ENCODE measurements at places on chromosomes 3 and 15.

GRCh38 chr3:112002096-112002971 is 3.6 kb downstream of the TAGLN3 start:
- ATAC-seq, result no peak

DNA sequence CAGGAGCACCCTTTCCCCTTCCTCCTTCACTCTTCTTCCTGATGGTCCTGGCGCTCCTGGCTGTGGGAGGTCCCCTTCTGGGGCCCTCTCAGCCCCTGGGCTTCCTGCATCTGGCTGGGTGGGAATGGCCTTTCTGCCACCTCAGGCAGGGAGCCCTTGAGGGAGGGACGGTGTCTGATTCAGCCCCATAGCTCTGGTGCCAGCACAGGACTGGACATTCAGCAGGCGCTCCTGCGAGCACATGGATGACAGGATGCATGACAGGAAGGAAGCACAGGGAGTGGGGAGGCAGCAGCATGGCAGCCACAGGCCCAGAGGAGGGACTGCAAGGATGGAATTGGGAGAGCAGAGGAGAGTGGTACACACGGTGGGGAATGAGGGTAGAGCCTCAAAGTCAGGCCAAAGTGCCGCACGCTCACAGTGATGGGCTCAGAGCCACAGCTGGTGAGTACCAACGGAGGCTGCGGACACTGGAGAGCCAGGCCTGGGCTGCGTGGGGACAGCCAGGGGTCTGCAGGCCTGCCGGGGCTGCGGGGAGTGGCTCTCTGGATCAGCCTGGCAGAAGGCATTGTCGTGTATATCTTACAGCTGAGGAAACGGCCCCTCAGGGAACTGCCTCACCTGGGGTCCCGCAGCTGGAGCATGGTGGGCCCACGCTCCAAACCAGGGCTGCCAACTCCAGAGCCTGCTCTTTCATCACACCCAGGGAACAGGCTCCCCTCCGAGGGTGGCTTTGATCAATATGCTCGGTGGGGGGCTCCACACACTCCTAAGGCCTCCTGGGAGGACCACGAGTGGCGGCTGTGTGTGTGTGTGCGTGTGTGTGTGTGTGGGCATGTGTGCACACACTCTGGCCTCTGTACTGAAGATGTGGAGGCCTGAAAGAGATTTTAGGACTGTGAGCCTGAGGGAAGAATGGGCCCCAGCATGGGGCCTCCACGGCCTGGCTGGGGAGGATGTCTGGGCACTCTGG is 51.4 kb upstream of the CTSH start:
- ATAC-seq, result no peak

DNA sequence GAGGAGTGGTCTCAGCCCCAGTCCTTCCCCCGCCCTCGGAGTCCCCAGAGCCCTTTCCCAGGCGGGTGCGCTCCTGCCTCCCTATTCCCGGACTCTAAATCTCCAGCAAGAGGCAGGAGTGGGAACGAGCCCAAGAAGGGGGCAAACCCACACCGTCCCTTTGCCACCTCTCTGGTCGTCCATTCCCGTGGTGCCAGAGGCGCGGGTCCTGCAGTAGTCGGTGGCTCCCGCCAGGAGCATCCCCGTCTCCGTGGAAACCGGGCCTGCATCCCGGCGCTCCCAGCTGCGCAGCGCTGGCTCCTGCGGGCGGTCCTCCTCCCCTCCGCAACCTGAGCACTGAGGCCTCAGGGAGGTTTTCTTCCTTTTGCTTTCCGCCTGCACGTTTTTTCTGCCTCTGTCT is 44.8 kb downstream of the LHFPL4 start:
- ATAC-seq, result no peak

GRCh38 chr3:38707730-38708129 is 58.2 kb upstream of the SCN5A start:
- peak; percentile 34 for ATAC-seq

DNA sequence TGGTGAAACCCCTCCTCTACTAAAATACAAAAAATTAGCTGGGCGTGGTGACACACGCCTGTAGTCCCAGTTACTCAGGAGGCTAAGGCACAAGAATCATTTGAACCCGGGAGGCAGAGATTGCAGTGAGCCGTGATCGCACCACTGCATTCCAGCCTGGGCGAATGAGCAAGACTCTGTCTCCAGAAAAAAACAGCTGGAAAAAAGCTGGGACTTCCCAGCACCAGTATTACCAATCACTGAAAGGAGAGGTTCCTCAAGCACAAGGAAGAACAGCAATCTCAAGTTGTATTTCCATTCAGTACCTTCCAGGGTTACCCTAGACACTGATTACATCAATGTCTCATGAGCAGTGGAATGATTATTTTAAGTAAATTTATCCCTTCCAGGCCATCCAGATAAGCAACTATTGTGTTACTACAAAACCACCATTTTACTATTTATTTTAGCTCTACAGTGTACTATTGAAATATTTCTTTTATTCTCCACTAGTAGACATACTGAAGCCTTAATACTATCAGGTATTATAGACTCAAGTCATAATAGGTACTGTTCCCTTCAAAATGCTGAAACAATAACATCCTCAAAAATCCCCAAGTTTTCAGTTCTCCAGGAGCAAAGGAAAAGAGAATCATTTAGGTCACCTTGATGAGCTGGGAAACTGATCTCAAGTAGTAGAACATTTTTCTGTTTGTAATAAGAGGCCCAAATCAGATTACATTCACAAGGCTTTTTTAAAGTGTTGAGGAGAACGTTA is 54.8 kb upstream of the VGLL4 start:
- ATAC-seq, result no peak

GRCh38 chr15:42147431-42147735 is 9.1 kb downstream of the PLA2G4F start:
- no peak for ATAC-seq

- ATAC-seq, result no peak
Measured at GRCh38 chr3:57382933-57383332, 90.4 kb upstream of the ASB14 start.

DNA sequence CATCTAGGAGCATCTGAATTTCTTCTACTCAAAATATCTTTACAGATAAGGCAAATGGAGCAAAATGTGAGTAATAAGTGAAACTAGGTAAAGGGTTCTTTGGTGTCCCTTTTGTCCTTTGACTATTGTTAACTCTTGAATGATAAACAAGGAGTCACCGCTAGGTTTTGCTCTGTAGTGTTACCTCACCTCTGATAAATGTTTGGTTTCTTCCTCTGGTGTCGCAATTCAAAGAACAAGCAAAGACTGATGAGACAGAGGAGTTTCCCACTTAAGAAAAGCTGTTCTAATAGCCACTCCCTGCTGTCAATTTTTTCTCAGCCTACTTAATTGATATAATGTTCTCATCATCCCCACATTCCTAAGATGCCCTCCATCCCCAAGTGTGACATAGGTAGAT is 925.9 kb downstream of the IGSF11 start:
- ATAC-seq, result no peak

DNA sequence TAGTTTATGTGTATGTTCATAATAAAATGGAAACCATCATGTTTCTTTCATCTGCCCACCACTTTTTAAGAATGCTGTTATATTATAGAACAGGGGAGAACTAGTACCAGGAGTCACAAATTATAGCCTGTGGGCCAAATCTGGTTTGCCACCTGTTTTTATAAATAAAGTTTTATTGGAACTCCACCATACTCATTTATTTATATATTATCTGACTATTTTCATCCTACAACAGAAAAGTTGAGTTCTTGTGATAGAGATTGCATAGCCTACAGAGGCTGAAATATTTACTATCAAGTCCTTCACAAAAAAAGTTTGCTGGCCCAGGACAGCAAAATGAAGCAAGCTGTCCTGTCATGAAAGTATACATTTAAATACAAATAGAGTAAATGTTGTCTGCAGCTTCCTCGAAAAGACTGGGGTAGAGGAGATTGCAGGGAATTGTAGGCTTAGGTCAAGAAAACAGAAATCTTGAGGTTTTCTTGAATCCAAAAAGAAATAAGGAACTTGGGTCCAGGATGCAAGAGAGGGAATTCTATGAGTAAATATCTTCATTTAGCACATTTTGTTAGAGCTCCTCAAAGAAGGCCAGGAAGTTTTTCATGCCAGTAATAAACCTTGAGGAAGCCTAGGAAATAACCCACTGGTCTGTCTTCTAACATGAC is 41.1 kb downstream of the FILIP1L start:
- ATAC-seq, result no peak

DNA sequence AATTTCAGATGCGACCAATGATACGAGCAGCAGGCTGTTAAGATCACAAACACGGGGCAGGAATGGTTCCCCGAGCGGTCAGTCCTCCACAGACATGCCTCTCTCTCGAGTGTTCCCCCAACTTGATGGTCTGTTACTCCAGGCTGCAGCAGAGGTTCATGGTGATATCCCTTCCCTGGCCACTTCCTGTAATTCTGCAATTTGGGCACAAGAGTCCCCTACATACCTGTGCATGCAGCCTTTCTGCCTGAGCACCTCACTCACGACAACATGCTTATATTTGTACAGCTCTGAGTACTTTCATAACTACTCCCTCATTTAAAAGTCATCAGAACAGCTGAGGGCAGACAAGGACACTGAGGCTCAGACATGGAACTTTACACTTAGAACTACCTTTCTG is 408.1 kb upstream of the NR2F2 start:
- no peak for ATAC-seq

DNA sequence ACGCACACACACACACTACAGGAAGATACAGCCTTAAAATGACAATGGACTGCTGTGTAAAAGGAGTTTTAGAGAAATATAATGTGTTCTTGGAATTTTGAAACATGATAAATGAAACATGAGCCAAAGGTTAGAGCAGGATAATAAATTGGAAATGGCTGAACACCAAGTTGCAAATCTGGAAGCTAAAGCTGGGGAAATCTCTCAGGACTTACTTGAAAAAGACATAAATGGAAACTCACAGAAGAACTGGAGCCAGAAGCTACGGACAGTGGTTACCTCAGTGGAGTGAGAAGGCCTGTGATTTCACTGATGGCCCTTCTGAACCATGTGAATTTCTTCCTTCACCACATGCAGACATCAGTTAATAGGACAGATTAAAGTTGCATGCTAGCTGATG is 37.3 kb upstream of the ATP10A start:
- no peak for ATAC-seq

GRCh38 chr3:62187022-62187431 is 186.3 kb downstream of the FEZF2 start:
- peak; percentile 15 for ATAC-seq

- ATAC-seq, result no peak
Measured at GRCh38 chr15:95840004-95840403, 490.5 kb upstream of the NR2F2 start.
